Mammary microvascular endothelial cell (primary cell): ENCODE measurements at places on chromosomes 16 and 17. TPM values are rescaled to one million over a fixed set of nuclear protein-coding genes. Genes with fewer than 3 reads are reported as not detected.

NKD1 gene
- under 0.01 TPM in 1 of 2 replicates, not detected in the other for total RNA-seq

OSGIN1 gene
- 6.6 and 13.0 TPM in 2 replicates for total RNA-seq

LAT gene
- 2.4 and 2.7 TPM in 2 replicates for total RNA-seq

ZNF597 gene
- 1.3 and 1.5 TPM in 2 replicates for total RNA-seq

KRTAP4-4 gene
- total RNA-seq: not detected in 2 replicates

RAB26 gene
- total RNA-seq: 0.13 and 1.3 TPM in 2 replicates

SENP3 gene
- total RNA-seq: 88.5 and 94.1 TPM in 2 replicates

MYH1 gene
- not detected in 2 replicates for total RNA-seq

HOXB6 gene
- 39.8 and 43.2 TPM in 2 replicates for total RNA-seq

KRTAP1-4 gene
- total RNA-seq: not detected in 2 replicates

CIITA gene
- total RNA-seq: 0.05 and 0.07 TPM in 2 replicates

NACA2 gene
- total RNA-seq: not detected in 2 replicates

SMTNL2 gene
- total RNA-seq: 0.20 TPM in 1 of 2 replicates, not detected in the other

KRT39 gene
- total RNA-seq: not detected in 2 replicates

INTS2 gene
- 11.5 and 12.2 TPM in 2 replicates for total RNA-seq

TMEM92 gene
- total RNA-seq: 0.05 and 0.07 TPM in 2 replicates

KRT24 gene
- not detected in 2 replicates for total RNA-seq

CES1 gene
- total RNA-seq: not detected in 2 replicates

FOXO3B gene
- 3.3 and 3.5 TPM in 2 replicates for total RNA-seq

EFCAB3 gene
- not detected in 2 replicates for total RNA-seq

RHBDF1 gene
- 23.3 and 28.7 TPM in 2 replicates for total RNA-seq

ABCA9 gene
- total RNA-seq: under 0.01 and 0.64 TPM in 2 replicates

NOTUM gene
- total RNA-seq: not detected in 2 replicates

KRT20 gene
- not detected in 2 replicates for total RNA-seq

CLEC3A gene
- not detected in 2 replicates for total RNA-seq

GLIS2 gene
- 4.5 and 5.6 TPM in 2 replicates for total RNA-seq

MRPL45 gene
- total RNA-seq: 34.5 and 37.8 TPM in 2 replicates

TMEM208 gene
- total RNA-seq: 32.9 and 34.8 TPM in 2 replicates

SPNS2 gene
- 69.0 and 75.5 TPM in 2 replicates for total RNA-seq

CTU2 gene
- 19.9 and 25.9 TPM in 2 replicates for total RNA-seq

CACNA1G gene
- not detected in 2 replicates for total RNA-seq

NHLRC4 gene
- total RNA-seq: 0.59 and 0.67 TPM in 2 replicates

CSH2 gene
- total RNA-seq: not detected in 2 replicates

KIF18B gene
- 16.4 and 18.6 TPM in 2 replicates for total RNA-seq

GRIN2A gene
- 0.20 and 0.67 TPM in 2 replicates for total RNA-seq

CACNG4 gene
- total RNA-seq: not detected in 2 replicates

TP53TG3F gene
- not detected in 2 replicates for total RNA-seq
